HFF-Myc (cell line): ENCODE measurements at places on chromosomes 6 and 20.

GRCh38 chr6:4804095-4804494 is 27.9 kb downstream of the CDYL start:
- DNase-seq, result no peak

DNA sequence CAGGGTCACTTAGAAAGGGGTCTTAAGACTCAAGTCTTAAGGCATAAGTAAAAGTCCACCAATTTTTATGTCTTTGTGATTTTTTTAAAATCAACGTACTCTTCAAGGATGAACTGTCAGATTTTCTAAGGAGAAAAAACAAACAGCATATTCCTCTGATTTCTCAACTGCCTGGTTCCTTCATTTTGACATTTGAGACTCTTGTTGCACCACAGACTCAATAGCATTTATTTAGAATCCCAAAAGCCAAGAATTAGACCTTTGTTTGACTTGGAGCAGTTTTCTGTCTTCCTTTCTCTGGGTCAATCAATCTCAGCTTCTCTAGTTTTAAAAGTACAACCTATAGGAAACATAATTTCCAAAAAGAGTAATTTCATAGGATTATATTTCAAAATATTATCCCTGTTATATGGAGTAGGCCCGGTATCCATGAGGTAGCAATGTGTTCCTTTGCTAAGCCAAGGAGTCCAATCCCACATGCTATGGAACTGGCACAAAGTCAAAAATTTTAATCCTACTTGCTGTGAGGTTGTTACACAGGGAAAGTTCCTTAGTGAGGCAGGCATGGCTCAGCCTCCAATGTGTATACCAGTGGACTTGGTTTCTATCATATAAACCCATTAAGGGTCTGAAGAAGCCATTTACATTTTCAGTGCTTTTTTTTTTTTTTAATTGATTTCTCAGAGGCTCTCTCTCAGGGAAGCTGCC is 405.7 kb downstream of the KIF16B start:
- DNase-seq, result no peak

DNA sequence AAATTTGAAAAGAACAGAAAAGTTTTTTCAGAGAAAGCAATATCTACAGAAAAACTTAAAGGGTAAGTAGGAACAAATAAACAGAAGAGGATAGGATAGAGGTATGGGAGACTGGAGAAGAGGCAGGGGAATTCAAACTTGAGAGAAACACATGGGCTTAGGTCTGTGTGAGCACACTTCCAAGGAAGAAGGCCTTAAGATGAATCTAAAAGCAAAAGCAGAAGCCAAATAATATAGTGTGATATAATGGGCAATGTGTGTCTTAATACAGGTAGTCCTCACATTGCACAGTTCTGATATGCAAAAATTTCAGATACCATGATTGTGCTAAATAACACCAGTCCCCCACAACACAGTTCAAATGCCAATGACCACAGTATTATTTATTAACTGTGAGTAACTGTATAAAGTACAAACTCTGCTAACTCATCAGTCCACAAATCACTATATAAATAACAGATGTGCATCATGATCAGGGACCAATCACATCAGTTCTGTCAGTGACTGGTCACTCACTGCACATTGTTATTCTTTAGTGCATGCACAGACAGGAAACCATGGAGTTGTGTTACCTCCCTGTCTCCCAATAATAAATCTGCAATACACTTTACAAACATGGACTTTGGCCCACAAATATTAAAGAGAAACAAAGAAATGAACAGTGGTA is 18.6 kb downstream of the SNX14 start:
- peak; percentile 73 for DNase-seq

DNA sequence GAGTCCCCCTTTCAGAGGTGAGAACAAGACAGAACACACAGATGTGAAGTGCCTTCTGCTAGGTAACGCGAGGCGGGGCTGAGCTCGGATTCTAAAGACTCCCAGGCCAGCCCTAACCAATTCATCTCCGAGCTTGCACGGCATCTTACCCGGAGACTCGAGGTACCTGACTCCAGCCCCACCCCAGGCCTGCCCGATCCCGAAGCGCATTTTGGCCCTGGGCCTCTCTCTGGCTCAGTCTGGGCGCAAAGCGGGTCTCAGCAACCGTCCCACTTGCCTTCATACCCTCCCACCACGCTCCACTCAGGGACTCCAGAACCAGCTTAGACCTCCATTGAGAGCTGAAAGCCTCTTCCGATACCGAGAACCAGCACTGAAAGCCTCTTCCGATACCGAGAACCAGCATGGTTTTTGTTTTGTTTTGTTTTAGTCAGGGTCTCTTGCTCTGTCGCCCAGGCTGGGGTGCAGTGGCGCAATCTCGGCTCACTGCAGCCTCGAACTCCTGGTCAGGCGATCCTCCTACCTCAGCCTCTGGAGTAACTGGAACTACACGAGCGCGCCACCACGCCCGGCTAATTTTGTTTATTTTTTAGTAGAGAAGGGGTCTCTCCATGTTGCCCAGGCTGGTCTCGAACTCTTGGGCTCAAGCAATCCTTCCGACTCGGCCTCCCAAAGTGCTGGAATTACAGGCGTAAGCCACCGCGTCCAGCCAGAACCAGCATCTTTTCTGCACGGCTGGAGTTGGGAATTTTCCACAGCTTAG is 557 bp upstream of the DYNLRB1 start:
- DNase-seq, result no peak

DNA sequence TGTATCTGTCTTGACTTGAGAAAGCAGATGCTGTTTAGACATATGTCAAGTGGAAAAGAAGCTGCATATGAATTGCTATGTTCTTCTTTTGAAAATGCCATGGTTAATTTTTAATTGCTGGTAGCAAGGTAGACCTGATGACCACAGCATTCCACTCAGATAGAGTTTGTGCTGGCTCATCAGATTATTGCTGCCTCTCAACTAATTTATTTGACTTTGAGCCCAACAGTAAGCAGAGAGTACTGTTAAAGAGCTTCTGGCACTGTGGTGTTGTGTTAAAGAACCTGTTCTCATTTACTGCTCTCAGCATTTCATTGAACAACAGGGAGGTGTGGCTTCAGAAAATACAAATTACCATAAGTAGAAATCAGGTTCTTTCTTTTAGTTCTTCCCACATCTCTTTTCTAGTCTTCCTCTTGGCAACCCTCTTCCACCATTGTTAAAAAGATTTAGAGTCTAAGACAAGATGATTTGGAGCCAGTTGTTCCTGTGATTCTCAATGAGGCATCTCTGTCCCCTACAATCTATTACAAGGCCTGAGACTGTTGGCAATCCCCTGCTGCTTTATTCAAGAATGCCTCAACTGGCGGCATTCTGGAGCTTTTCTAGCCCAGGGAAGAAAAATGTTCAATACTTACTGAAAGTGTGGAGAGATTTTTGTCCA is 967.6 kb upstream of the GJE1 start:
- DNase-seq, result no peak

- DNase-seq, result no peak
Observed at GRCh38 chr6:69378326-69378725, 418.5 kb downstream of the LMBRD1 start.

GRCh38 chr6:131134220-131134979 is 867 bp upstream of the AKAP7 start:
- no peak for DNase-seq

GRCh38 chr6:57267586-57268293 is 45.6 kb upstream of the RAB23 start:
- peak; percentile 97 for DNase-seq

GRCh38 chr20:59813948-59814839 is 119.2 kb downstream of the SYCP2 start:
- no peak for DNase-seq

GRCh38 chr6:36769183-36769675 is 70.0 kb downstream of the CPNE5 start:
- no peak for DNase-seq

DNA sequence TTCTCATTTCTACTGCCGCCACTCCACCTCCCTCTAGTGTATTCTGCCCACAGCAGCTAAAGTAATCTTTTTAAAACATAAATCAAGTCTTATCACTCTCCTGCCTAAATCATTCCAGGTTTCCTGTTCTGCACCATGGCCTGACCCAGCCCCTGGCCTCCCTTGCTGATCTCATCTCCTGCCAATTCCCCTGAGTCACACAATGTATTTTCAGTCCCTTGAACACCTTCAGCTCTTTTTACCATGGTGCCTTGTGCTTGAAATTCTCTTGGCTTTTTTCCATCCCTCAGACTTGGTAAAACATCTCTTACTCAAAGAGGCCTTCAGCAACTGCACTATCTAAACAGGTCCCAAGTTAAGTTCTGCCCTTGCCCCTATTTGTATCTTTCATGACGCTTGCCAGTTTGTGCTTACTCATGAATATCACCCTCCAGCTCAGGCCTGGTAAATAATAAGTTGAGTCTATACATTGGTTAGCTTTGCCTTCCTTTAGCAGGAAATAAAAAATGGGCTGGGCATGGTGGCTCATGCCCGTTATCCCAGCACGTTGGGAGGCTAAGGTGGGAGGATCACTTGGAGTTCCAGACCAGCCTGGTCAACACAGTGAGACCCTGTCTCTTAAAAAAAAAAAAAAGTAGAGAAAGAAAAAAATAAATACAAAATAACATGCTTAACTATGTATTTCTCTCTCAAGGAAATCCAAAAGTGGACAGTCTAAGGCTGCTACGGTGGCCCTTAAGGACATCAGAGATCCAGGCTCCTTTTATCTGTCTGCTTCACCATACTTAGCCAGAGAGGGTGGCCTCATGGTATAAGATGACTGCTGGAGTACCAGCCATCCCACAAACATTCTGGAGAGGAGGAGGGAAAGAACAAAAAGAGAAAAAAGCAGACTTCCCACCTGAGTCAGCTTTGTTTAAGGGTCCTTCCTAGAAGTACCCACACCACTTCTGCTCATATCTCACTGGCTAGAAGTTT is 62.2 kb downstream of the ARFGEF2 start:
- peak; percentile 62 for DNase-seq

DNA sequence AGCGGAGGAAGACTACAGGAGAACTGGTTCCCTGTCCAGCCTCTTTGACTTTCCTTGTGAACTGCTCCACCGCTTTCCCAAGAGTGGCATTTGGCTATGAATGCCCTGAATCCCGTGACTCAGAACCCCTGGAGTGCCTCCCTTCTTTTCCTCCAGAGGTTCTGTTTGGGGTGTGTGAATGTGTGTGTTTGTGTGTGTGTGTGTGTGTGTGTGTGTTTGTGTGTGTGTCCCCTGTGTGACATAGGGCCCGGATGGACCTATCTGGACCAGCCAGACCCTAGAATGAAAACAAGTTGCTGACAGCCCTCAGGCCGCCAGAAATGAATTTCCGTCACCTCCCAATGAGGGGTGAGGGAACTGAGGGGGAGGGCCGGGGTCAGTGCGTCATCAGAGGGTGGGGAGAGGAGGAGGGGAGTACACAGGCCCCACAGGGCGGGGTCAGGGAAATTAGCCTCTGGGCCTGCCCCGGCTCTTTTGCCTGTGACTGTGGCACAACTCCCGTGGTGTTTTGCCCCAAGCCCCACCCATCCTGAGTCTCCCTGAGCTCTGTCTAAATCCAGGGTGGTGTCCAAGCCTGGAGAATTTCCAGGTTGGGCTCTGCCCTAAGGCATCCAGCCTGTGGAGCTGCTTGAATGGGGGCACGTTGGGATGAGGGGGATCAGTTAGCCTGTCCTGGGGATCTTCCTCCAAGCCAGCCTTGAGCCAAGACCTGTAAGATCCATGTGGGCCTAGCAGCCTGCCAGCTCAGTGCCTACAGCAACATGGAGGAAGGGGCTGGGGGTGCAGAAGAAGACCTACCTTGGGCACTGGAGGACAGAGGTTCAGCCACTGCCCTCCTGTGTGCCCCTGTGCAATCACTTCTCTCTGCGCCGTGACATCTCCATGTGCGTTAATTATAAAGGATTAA is 15.2 kb upstream of the MRPS18A start:
- DNase-seq, result peak; percentile 63

- no peak for DNase-seq
Observed at GRCh38 chr20:25316506-25317190, 68.8 kb downstream of the PYGB start.

GRCh38 chr20:8372824-8373380 is 240.8 kb downstream of the PLCB1 start:
- DNase-seq, result no peak

DNA sequence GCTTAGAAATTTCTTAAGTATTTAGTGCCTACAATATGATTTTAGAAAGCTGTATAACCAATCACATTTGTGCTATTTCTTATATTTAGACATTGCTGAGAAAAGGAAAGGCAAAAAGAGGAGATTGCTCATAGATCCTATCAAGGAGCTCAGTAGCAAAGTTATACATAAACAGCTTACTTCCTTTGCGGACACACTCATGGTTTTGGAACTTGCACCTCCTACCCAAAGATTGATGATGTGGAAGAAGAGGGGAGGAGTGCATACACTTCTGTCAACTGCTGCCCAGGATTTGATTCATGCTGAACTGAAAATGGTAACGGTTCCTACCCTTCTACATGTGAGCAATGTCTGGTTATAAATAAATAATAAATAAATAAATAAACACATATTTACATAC is 16.7 kb downstream of the RAD21L1 start:
- DNase-seq, result peak; percentile 36

GRCh38 chr6:110587328-110587727 is 110.9 kb upstream of the SLC22A16 start:
- no peak for DNase-seq

GRCh38 chr20:6942266-6942665 is 174.8 kb downstream of the BMP2 start:
- DNase-seq, result no peak

DNA sequence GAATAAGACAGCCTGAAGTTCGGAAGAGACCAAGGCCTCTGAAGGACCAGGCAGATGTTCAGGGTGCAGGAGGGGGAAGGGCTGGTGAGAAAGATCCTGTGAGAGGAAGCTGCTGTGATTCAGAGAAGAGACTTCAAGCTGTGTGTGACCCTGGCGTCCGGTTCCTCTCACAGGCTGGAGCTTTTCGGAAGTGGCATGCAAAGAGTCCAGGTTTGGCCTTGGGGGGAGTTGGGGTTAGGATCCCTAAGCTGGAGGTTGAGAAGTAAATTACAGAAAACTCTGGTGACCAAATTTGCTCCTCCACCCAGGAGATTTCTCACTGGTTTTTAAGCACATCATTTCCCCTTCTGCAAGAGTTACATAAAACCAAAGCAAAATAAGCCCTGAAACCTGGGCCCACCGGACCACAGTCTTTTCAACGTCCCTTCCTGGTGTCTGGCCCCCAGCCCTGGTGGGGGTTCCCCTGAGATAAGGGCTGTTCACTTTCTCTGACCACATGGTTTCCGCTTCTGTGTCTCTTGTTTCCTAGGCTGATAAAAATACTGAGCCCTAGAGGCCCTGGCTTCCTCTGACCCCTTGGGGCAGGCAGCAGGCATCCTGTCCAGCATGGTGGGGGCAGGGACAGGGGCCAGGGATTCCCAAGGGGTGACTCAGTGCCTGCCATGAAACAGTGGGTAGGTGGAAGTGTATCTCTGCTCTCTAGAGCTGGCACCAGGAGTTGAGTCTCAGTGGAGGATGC is 12.0 kb upstream of the LTA start:
- DNase-seq, result no peak

GRCh38 chr20:58447511-58448391 is 58.7 kb downstream of the VAPB start:
- peak; percentile 16 for DNase-seq

GRCh38 chr20:44721785-44722054 is 6.6 kb downstream of the CCN5 start:
- DNase-seq, result no peak

GRCh38 chr6:3663081-3663480 is 88.4 kb downstream of the PXDC1 start:
- no peak for DNase-seq
